ENCODE measurements at places on chromosomes 12 and 14.
A peak's percentile ranks its signal among the peaks of the same experiment; 100 is the strongest.

GRCh38 chr12:10341892-10342509 lies 34.3 kb downstream of the KLRD1 start:
- DNase-seq = no peak

- DNase-seq = no peak
These were observed 154.3 kb downstream of the TSPAN9 start for GRCh38 chr12:3231399-3231876.

DNA sequence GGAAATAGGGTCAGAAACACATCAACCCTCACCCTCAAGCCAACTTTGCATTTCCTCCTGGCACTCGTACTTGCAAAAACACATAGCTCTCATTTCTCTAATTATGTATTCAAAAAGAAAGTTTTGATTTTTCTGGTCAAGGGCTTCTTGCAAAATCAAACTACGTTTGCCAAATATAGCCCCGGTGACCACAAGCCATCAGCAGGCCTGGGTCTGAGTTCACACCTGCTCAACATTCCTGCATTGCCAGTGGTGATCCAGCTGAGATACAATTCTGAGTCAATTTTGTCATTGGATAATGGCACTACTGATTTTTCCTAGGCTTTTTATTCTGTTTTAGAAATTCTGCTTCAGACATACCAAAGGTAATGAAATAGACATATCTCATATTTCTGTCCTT lies 10.7 kb upstream of the BHLHE41 start:
- DNase-seq = no peak

- DNase-seq = no peak
These were observed 331.9 kb upstream of the SOX5 start for GRCh38 chr12:24281341-24281740.

DNA sequence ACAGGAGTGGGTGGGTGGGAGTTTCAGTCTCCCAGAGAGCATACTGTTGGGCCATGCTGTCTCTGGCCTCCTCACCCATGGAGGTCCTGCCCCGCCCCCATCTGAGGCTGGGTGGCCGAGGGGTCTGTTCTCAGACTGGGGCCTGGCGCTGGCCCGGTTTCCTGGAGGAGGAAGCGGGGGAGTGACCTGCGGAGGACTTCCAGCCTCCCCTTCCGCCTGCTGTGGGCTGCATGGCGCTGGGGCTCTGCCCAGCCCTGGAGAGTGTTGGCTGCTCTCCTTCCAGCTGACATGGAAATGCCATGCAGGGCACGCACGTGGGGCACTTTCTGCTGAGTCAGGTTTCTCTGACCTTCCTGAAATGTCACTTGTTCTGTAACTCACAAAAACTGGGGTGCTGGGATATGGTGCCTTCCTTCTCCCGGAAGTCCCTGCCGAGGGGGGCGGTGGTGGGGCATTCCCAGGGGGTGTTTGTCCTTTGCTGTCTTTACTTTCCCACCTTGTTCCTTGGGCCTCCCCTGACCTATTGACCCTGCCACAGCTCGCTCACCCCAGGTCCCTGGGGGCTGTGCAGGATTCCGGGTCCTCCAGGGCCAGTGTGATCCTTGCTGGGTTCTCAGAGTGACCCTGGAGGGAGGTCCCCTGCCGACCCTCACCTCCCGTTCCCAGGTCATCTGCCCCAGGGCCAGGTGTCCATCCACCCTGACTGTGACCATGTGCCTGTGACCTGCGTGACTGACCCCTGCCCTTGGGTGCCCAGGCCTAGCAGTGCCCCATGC lies 23.6 kb downstream of the PACS2 start:
- no peak for DNase-seq

DNA sequence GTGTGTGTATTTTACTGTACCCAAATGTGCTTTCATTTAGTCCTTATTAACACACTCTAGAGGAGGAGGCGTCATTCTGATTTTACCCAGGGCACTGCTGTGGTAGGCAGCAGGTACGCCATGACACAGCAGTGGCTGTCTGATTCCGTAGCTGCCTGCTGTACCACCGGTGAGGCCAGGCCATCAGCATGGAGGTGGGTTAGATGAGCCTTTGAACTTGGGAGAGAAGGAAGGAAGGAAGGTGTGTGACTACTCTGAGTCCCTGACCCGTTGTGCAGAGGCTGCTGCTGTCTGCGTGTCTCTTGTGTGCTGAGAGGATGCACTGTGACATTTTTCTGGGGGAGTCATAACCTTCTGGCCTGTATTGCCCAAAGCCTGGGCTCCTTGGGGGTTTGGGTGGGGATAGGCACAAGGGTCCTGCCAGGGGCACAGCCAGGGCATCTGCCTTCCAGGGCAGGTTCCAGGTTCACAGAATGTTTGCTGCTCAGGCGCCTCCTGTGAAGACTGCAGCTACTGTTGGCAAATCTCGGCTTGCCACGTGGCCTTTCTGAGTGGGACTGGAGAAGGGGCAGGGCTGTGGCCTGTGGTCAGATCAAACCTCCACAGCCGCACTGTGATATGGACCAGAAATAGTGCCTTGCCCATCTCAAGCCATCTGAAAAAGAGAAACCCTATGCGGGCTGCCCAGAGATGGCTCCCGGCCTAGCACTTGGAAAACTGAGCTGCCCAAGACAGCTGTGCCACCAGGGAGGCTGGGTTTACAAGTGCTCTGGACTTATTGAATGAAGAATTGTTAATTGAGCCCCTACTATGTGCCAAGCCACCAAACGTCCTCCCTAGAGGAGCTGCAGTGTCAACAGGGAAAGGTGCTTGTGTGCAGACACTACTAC lies 47.1 kb downstream of the MLXIP start:
- no peak for DNase-seq

GRCh38 chr12:52579468-52580465 lies 6.1 kb upstream of the KRT74 start:
- no peak for DNase-seq

DNA sequence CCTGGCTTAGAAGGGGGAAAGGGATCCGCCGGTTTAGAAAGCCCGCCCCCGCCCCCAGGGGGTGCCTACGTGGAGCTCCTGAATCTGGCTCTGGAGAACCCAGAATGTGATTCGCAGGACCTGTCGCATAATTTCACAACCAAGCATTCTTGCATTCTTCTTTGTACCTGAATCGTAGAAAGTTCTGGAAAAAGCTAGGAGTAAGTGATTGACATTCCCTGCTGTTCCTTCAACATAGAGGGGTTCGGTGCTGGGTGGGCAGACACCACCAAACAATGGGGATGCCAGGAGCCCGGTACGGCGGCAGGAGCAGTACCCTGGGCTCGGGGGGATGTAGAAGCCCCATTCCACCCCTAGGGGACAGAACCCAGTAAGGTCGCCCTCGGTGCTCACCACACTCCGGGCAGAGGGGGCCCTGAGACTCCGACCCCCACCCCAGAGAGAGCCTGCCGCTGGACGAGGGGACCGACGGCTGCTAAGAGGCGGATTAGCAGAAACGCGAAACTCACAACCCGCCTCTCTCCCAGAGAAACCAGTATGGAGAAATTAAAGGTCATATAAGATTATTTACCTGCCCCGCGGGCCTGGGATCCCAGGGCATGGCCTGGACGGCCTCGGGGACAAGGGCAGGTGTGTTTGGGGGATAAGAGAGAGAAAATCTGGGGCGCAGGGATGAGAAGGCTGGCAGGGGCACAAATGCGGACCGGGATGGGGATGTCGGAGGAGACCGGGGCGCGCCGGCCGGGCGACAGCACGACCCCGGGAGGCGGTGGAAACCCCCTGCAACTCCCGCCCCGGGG lies 520 bp downstream of the CSRP2 start:
- DNase-seq = peak; percentile 48

DNA sequence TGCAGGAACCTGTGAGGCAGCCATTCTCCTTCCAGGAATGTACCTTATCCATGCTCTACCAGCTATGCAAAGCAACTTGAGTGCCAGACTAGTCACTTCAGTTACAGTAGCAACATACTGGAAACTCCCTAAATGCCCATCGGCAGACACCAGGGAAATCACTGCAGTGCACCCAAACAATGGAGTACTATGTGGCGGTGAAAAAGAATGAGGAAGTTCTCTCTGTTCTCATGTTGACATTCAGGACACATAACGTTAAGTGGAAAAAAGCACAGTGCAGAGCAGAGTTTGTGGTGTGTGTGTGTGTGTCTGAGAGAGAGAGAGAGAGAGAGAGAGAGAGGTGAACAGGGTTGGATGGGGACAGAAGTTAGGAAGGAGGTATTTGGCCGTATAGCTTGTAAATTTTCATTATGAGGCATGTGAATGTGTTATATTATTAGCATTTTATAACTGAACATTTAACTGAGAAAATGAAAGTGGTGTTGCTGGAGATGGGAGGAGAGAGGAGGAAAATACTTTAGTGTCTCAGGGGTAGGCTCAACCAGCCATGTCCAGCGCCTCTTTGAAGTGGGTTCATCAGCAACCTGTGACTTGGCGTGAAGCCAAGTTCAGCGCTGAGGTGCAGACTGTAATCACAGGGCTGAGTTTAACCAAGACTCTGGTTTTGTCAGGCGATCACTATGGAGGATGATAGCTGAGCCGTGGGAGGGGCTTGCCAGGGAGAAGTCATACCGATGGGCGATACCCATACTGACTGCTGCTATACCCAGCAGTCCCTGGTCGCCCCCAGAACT lies 17.3 kb downstream of the TNFAIP2 start:
- no peak for DNase-seq

- no peak for DNase-seq
These were observed 53.2 kb downstream of the TSPAN19 start for GRCh38 chr12:84982888-84983287.

DNA sequence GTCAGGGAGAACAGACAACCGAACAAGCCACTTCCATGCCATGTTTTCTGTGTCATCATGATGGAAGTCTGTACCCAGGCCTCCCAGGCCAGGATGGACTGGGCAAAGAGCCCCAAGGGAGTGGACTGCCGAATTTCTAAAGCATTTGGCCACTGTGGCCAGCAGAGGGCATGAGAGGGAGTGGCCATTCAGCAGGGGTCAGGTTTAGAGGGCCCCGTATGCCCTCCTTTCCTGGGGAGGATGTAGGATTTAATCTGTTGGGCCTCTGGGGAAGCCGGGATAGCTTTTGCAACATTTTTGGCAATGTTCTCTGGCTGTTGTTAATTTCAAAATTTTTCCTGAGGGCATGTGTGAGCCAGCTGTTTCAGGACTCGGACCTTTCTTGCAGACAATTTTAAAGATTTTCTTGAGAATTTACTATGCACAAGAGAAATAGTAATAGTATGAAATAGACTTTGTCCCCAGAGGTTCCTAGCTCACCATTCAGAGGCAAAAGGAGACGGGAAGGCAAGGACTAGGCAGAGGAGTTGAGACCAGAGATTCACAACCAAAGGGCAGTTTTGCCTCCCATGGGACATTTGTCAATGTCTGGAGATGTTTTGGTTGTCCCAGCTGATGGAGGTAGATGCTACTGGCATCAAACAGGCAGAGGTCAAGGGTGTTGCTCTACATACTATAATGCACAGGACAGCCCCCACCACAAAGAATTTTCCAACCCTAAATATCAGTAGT lies 18.0 kb downstream of the ACACB start:
- no peak for DNase-seq

- DNase-seq = no peak
These were observed 6.9 kb upstream of the IFI27 start for GRCh38 chr14:94103554-94104150.

GRCh38 chr12:129564768-129565167 lies 339.1 kb downstream of the TMEM132D start:
- DNase-seq = no peak

- DNase-seq = no peak
These were observed 86.4 kb downstream of the BCL11B start for GRCh38 chr14:99185436-99186068.

GRCh38 chr14:102785595-102785963 lies 8.3 kb downstream of the TRAF3 start:
- DNase-seq = no peak

DNA sequence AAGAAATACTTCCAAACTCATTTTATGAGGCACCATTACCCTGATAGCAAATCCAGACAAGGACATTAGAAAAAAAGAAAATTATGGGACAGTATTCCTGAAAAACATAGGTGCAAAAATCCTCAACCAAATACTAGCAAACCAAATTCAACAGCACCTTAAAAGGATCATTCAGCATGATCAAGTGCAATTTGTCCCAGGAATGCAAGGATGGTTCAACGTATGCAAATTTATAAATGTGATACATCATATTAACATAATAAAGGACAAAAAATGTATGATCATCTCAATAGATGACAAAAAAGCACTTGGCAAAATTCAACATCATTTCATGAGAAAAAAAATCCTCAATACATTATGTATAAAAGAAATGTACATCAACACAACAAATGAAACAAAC lies 162.9 kb downstream of the DUSP6 start:
- DNase-seq = no peak

GRCh38 chr14:98573082-98573481 lies 698.9 kb downstream of the BCL11B start:
- DNase-seq = peak; percentile 3

DNA sequence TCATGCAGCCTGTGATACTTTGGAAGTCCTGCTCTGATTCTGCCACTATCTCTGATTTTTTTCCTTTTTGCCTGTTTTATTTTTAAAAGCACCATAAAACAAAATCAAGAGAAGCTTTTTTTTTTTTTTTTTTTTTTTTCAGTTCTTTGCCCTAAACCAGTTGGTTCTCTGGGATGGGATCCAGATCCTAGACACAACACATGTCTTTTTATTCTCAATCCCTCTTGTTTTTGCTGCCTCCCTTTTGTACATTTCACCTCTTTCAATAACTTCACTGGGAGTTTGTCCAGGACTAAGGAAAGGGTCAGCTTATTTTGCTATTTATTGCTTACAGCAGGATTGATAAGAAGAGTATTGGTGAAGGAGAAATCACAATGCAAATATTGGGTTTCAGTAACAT lies 139.4 kb downstream of the GRIP1 start:
- DNase-seq = no peak

GRCh38 chr12:71469258-71469750 lies 29.7 kb downstream of the LGR5 start:
- peak; percentile 11 for DNase-seq

- DNase-seq = no peak
These were observed 426.7 kb upstream of the DCN start for GRCh38 chr12:91609283-91609682.

- DNase-seq = no peak
These were observed 117.9 kb downstream of the RPS6KA5 start for GRCh38 chr14:90942511-90942910.

Measured in fibroblast of upper back skin (primary cell).